ENCODE measurements at places on chromosomes 6 and 20.

GRCh38 chr6:80489911-80490635, 383.6 kb downstream of the BCKDHB start:
- no peak for DNase-seq

DNA sequence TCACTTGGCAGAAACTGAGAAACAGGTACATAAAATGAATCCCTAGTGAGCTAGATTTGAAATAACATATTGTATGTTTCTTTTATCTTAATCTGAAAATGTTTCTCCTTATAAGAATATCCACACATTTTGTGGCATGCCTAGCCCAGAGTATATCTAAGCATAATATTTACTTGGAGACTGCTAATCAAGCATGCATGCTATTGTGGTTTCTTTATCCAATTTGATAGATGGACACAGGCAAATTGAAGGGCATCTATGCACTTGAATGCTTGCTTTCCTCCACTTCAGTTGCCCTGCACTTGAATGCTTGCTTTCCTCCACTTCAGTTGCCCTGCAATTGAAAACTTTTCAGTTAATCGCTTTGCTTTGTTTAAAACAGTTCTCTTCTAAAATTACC, 729.8 kb downstream of the TBC1D32 start:
- no peak for DNase-seq

GRCh38 chr20:38217791-38218565, 42.6 kb downstream of the KIAA1755 start:
- DNase-seq, result no peak

DNA sequence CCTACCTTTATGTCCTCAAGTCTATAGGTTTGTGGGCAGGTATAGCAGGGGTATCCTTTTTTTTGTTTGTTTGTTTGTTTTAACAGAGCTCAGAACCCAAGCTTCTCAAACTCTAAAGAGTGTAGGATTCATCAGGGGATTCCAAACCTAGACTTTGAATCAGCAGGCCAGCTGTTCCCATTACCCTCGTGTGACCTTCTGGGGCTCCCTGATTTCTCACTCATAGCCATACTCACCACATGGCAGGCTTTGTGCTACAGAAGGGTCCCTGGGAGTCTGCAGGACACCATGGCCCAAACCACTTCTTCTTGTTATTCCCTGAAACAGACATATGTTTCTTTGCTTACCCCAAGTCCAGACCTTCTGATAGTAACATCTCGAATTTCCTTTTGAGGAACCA, 350.8 kb upstream of the TSHZ2 start:
- DNase-seq, result no peak

GRCh38 chr6:117681162-117681741, 6.0 kb downstream of the NUS1 start:
- DNase-seq, result no peak

GRCh38 chr6:41475164-41475563, 71.0 kb upstream of the FOXP4 start:
- no peak for DNase-seq

DNA sequence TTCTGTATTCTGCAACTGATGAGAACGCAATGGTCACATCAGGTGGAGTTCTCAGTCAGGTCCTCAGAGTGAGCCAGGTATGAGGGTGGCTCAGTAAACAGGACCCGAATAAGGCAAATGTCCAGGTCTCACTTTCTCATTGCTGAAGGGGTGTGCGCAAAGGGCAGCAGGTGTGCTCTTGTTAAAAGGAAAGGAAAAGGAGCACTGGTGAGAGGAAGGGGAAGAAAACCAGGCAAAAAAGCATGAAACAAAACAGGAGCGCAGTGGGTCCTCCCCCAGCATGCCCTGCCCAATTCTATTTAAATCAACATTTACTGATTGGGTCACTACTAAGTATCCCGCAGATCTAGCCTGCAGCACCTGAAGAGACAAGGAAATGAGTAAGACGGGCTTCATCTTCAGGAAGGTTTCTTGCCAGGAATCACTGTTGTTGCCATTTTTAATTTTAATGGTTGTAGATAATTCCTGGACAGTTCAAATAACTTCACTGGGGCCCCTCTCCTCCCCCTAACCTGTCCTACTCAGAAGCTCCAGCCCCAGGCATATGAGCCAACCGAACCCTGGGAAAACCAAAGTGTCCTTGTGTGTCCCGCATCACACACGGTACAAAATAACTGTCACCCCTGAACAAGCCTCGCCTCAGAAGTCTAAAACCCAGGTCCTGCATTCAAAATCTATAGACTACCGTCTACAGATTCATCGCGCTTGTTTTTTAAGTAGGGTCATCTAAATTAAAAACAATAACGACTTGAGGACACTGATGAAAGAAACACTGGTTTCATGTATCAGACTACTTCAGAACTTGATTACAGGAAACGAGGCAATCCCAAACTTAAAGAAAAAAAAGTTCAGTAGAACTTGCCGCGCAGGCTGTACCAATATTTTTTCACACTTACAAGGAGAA, 980 bp downstream of the MBOAT1 start:
- peak; percentile 11 for DNase-seq

GRCh38 chr6:3732345-3733141, 19.0 kb downstream of the PXDC1 start:
- DNase-seq, result peak; percentile 78

DNA sequence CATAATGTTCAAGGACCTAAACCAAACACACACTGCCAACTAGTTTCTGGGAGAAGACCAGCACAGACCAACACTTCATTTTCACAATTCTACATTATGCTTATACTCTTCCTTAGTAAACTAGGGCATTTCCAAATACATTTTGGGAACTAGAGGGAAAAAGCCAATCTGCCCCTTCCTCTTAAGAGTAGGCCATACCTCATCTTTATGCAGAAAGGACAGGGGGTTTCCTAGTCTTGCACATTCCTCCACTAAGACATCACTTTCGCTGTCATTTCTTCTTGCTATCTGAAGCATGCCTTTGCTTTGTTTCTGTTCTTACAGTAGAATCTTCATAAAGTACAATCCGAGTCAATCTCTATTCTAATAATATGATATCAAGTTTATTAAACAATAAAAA, 105.7 kb downstream of the SMLR1 start:
- DNase-seq, result no peak

DNA sequence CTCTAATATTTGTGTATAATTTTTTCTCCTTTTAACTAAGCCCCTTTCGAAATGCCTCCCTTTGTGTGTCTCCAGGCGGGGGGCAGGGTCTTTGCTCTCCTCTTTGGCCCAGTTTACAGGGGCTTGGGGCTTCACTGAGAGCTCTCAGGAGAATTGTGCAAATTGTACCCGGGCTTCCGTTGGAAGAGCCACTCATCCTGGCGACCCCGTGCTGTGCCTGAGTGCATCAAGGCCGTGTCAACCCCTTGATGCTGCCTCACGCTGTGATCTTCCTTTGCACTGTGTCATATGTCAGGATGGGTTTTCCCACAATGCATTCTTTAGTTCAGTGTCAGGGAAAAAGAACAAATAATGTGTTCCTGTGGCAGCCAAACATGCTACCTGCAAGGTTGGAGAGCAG, 118.0 kb upstream of the POU3F2 start:
- no peak for DNase-seq

GRCh38 chr6:114997813-114998292, 655.0 kb upstream of the HS3ST5 start:
- no peak for DNase-seq

DNA sequence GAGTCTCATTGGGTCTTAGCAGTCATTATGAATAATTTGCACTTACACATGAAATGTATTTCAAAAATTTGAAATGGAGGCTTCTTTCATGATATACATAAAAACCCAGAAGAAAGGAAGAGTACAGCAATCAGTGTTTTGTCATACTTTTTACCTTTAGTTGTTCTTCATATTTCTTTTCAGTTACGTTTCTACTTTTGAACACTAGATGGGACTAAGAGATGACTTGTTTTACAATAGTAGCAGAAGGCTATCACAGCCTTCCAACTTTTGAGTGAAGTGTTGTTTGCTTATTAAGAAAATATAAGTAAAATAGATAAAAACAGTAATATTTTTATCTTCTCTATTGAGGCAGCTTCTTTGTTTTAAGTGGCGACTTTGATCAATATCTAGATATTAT, 58.1 kb downstream of the L3MBTL3 start:
- no peak for DNase-seq

DNA sequence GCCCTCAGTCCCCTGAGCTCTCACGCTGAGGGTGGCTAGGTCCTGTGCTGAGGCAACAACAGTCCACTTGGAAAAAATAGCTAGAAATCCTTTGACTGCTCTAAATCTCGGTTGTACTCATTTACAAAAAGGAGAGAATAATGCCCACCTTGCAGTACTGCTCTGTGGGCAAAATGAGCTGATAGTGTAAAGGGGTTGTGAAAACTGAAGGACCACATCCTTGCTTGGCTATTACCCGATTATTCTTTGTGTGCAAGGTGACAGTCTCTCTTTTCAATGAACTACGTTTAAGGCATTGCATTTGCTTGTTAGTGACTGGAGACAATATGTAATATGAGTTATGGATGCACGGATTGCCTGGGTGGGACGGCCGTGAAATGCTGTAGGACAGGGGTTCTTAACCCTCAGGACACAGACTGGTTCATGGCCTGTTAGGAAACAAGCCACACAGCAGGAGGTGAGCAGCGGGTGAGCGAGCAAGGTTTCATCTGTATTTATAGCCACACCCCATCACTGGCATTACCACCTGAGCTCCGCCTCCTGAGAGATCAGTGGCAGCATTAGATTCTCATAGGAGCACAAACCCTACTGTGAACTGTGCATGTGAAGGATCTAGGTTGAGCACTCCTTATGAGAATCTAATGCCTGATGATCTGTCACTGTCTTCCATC, 14.6 kb downstream of the SAMD3 start:
- no peak for DNase-seq

DNA sequence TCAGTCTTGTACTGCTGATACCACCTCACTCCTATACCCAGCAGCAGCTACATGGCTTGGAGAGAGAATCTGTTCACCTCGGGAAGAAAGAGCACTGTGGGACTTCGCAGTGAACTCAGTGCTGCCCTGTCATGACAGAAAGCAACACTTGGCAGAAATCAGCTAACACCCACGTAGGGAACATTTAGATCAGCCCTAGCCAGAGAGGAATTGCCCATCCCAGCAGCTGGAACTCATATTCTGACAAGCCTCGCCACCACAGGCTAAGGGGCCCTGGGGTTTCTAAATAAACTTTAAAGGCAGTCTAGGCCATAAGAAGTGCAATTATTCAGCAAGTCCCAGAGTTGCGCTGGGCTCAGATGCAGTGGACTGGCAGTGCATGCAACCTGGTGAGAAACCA, 1266.8 kb downstream of the GRIK2 start:
- no peak for DNase-seq

DNA sequence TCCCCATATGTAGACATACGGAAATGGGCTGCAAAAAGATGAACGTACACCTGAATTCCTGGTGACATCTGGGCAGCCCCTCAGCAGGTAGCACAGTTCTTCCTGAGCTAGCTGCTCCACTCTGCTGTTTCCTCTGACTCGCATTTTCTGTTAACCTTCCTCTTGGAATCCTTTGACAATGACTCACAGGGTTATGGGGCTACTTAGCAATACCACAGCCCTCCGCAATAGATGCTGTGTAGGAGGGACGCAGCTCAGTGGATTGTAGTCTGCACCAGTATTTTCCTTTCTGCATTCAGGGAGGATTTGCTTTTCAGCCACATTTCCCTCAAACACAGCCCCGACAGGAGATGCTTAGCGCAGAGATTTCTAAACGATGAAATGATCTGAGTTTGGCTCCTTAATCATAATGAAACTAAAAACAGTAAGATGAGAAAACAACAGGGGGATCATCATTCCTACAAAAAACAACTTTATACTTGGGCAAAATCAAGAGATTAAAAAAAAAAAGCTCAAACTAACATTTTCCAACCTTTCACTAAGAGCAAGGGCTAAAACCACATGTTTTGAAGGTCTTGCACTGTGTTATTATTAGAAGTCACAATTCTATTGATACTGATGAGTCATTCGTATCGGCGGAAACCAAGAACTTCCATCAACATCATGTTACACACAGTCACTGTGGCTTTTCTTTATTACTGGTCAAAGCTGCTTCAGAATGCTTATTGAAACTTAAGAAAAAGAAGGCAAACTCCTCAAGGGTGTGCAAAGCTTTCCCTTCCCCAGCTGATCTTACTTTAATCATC, 12.2 kb downstream of the BACH2 start:
- peak; percentile 37 for DNase-seq

- DNase-seq, result peak; percentile 52
These were observed 57.1 kb upstream of the MLN start for GRCh38 chr6:33860706-33861474.

- DNase-seq, result no peak
These were observed 26.6 kb downstream of the GLP1R start for GRCh38 chr6:39075010-39075686.

DNA sequence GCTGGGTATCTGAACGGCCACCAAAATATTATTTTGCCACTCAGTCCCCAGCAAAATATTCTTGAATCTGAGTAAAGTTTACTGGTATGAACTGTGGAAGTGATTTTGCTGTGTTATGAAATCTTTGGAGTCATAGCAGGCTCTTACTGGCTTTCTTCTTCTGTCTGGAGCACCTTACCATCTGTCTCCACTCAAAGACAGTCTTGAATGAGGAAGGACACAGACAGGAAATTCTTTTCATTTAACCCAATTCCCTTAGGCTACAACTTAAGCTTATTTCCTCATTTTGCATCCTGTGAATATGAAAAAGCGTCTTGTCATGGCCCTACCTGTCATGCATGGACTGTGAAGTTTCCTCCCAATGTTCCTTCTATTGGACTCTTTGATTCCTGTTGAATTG, 24.7 kb downstream of the FNDC1 start:
- no peak for DNase-seq

DNA sequence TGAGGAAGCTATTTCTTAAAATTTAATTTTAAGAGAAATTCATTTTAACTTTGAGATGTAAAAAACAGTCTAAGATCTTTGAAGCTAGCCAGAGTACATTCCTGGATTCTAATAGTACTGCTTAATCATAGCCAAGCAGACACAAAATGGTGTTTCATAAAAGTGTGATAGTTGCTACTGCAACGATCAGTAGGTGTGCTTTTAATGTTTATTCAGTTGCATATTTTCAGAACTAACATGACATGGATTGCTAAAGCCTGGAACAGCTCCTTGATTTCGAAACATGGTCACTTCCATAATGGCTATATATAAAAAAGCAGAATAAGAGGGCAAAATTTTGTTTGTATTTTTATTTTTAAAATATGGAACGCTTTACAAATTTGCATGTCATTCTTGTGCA, 35.5 kb downstream of the SESN1 start:
- no peak for DNase-seq
